ENCODE measurements at places on chromosomes 6 and 20. TPM values are rescaled to one million over a fixed set of nuclear protein-coding genes. Genes with fewer than 3 reads are reported as not detected.

The CAGE1 gene
- total RNA-seq: not detected

The GPX5 gene
- total RNA-seq: not detected

The GMPR gene
- total RNA-seq: 123 TPM

- DNase-seq: no peak
Measured at GRCh38 chr20:44559302-44559701, 23.1 kb upstream of the PKIG start.
